Activated T-helper 1 cell treated with Interleukin-2 at 50 U/mL for 16 hours (primary cell): ENCODE measurements at places on chromosomes 2 and 18.

GRCh38 chr2:211351987-211352386 lies 795.6 kb downstream of the CPS1 start:
- no peak for DNase-seq

GRCh38 chr2:117137371-117137770 lies 677.1 kb upstream of the DDX18 start:
- no peak for DNase-seq

DNA sequence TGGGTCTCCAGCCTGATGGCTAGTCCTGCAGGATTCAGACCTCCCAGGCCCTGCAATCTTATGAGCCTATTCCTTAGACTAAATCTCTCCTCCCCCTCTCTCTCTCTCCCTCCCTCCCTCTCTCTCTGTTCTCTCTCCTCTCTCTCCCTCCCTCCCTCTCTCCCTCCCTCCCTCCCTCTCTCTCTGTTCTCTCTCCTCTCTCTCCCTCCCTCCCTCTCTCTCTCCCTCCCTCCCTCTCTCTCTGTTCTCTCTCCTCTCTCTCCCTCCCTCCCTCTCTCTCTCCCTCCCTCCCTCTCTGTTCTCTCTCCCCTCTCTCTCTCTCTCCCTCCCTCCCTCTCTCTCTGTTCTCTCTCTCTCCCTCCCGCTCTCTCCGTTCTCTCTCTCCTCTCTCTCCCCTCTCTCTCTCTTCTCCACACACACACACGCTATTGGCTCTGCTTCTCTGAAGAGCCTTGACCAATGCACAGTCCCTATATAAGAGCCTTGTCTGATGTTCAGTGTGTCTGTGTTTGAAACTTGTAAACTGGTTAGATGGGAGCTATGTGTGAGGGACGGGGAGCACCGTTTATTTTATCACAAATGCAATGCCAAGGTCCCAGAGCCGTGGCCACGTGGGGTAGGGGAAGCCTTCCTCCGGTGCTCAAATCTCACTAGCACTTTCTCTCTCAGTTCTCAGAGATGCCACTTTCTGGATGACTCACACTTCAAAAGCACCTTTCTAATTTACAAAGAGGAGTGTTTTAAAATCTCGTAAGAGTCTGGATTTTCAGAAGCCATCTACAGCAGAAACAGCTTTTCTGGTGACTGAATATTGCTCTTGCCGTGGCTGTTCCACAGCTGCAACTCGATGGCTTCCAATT lies 9.4 kb upstream of the PRLH start:
- no peak for DNase-seq

- no peak for DNase-seq
Observed at GRCh38 chr2:148545390-148546256, 98.9 kb upstream of the EPC2 start.

GRCh38 chr2:172792711-172793110 lies 57.1 kb downstream of the RAPGEF4 start:
- DNase-seq: no peak

DNA sequence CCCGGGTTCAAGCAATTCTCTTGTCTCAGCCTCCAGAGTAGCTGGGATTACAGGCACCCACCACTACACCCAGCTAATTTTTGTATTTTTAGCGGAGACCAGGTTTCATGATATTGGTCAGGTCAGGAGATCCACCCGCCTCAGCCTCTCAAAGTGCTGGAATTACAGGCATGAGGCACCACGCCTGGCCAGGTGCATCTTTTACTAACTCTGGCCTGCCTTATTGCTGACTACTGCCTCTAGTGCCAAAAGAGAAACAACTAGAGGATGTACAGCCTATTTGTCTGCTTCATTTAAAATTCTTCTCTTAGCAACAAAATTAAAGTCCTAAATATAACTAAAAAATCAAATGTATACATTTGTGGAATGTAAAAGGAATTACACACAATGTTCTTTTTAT lies 115.4 kb downstream of the BMPR2 start:
- DNase-seq: no peak

GRCh38 chr2:125095826-125096225 lies 1070.7 kb downstream of the CNTNAP5 start:
- no peak for DNase-seq

DNA sequence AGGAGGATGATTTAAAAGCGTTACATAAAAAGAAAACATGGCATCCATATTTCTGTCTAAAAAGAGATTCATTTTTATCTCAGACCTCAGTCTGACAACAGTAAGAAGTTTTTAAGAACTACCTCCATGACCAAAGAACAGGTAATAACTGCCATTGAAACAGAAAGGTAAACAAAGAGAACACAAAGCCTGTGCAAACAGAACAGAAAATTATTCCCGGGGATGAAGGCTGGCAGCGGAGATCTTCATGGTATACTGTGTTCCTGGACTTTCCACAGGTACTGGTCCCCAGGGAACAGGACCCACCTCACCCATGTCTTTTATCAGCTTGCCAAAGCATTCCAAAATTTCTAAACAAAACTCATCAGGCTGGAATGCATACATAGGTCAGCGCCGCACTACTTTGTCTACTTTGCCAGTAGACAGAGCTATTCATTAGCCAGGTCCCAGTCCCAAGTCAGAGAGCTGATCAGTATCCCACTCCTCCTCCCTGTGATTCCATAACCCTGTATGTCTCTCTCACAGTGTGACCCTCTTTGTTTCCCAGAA lies 277.3 kb downstream of the MBD2 start:
- DNase-seq: no peak

- DNase-seq: no peak
Observed at GRCh38 chr2:62175728-62176127, 20.2 kb upstream of the B3GNT2 start.

DNA sequence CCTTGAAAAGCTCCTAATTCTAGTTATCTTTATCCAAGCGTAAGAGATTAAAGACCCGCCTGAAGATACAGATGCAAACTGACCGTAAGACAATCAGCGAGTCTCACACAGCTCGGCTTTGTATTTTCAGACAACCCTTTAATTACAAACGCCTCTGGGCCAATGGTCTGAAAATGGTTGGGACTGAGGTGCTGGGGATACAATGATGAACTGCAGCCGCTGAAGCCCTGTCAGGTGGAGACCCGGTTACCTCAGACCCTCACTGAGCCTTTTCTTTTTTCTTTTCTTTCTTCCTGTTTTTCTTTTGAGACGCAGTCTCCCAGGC lies 715 bp upstream of the CFAP36 start:
- DNase-seq: no peak
